ENCODE measurements at places on chromosomes 5 and 9. TPM values are rescaled to one million over a fixed set of nuclear protein-coding genes. Genes with fewer than 3 reads are reported as not detected.

GRCh38 chr9:133135146-133135745 lies 14.2 kb upstream of the RALGDS start:
- peak; percentile 94 for DNase-seq

DNA sequence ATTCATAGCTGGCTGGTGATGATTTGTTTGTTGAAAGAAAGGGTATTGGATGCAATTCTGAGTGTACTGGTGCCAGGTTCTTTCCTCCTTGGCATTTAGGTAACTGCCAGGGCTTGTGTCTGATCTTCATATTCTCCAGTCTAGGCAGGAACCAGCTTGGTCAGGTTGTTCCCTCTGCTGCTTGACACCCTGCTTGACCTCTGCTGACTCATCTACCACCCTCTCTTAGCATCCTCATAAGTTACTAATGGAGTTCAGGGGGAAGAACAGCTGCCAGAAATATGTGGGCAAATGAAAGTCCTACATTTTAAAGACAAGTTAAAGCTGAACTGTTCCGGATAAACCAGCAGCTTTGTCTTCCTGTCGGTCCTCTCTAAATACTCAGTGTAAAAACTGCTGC lies 116.1 kb upstream of the TNC start:
- DNase-seq: no peak

- no peak for DNase-seq
Observed at GRCh38 chr9:107394264-107394663, 95.3 kb downstream of the KLF4 start.

DNA sequence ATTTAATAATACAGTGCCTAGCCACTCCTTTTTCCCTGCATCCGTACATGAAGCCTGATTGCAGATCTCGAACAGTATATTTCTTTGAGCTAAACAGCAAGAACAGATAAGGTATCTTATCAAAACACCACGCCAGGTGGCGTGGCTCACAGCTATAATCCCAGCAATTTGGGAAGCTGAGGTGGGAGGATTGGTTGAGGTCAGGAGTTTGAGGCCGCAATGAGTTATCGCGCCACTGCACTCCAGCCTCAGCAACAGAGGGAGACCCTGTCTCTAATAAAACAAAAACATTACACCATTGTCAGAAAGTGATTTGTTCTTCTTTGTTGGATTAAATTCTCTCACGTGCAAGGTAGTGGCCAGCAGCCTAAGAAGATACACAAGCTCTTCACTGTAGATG lies 291.2 kb upstream of the DMRT1 start:
- DNase-seq: no peak

- no peak for DNase-seq
Observed at GRCh38 chr5:34688015-34688810, 32.1 kb downstream of the RAI14 start.

- DNase-seq: peak; percentile 73
Observed at GRCh38 chr5:38467353-38468040, 88.9 kb downstream of the LIFR start.

DNA sequence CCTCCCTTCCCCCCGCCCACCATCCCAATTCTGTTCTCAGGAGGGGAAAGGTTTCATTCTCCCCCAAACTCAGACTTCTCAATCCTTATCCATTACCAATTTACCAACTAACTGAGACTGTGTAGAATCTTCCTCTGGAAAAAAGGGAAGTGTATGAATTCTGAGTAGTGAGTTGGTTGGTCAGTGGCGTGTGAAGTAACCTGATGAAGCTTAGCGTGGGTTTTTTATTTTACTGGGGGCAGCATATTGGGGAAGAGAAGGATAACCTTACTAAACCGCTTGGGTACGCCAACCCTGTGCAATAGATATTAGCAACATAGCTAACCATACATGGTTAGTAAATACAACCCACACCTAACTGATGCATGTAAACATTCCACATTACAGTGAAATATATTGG lies 1.1 kb upstream of the DNAJC21 start:
- no peak for DNase-seq

- peak; percentile 68 for DNase-seq
Observed at GRCh38 chr9:137353223-137354152, 51.4 kb upstream of the NRARP start.

DNA sequence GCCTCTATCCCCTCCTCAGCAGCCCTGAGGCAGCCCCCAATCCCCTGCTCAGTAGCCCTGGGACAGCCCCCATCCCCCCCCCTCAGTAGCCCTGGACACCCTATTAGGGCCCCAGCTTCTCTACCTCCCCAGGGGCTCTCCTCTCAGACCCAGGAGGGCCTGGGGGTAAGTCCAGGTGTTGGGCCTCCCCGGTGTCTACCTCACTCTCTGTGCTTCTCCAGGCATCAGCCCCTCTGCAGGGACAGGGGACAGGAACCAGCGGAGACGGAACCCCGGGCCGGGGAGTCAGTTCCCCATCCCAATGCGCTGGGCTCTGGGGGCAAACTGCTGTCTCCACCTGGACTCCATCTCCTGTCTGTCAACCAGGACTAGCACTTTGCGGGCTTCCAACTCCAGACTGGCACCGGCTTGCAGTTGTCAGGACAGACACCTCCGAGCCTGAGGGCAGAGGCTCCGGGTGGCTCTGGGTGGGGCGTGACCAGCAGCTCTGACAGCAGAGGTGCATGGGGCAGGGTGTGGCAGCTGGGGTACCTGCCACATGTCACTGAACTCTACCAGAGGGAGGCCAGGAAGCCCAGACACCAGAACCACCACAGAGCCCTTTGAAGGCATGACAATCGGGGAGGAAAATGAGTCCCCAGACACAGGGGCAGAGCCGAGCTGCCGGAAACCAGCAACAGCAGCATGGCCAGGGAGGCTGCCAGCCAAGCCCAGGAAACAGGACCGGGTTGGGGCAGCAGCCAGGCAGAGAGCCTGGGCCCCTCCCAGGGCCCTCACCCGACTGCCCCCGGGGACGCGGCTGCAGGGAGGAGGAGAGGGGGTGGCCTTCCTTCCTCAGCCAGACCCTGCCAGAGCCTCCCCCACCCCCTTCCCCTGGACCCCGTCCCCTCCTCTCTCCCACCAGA lies 17.7 kb upstream of the UBAC1 start:
- DNase-seq: no peak

- DNase-seq: no peak
Observed at GRCh38 chr9:131402073-131402472, 8.2 kb downstream of the PRRC2B start.

GRCh38 chr9:90974016-90974415 lies 172.4 kb downstream of the SYK start:
- no peak for DNase-seq

DNA sequence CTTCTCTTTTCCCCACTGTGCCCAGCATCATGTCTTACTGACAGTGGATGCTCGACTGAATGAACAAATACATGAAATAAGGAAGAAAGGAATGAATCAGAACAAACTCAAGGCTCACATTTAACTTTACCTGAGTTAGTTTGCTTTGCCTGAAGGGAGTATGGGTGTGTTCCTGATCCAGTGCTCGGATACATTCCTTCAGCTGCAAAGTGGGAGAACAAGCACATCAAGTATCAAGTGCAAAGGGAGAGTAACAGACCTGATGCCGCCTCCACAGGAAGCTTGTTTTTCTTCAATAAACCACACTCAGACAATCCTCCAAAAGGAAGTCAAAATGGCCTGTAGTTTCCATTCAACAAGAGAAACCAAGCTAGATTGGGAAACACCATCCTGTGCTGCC lies 66.1 kb downstream of the KIF24 start:
- no peak for DNase-seq

GRCh38 chr9:136631038-136632000 lies 31.4 kb upstream of the EGFL7 start:
- peak; percentile 84 for DNase-seq

DNA sequence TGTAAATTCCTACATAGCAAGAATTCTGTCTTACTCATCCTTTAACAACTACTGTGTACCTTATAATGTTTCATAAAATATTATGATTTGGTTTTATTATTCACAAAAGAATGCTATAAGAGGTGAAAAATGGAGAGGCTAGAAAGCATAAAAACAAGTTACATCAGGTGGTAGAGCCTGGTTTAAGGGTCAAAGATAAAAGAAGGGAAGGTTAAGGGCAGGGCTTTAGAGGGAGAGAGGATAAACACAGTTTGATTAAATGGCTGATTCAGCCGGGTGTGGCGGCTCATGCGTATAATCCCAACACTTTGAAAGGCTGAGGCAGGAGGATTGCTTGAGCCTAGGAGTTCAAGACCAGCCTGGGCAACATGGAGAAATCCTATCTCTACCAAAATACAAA lies 40.4 kb upstream of the HSPB3 start:
- no peak for DNase-seq

GRCh38 chr9:36149197-36149596 lies 12.7 kb downstream of the GLIPR2 start:
- DNase-seq: peak; percentile 48

GRCh38 chr9:75895112-75895511 lies 4.6 kb downstream of the PCSK5 start:
- no peak for DNase-seq

DNA sequence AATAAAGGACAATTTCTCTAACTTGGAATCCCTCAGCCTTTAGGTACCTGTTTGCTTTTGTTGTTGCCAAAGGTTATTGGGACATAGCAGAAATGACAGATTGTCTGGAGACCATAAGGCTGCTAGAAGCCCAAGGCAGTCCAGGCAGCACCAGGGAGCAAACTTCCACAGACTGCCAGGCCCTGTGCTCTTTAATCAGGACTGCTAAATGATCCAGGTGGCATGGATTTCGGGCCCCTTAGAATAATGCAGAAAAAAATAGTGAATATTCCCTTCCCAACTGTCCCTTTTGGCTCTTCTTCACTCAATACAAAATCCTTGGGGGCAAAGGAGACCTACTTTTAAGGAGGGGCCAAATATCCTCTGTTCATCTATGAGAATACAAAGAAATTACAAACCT lies 73.9 kb downstream of the GABRA1 start:
- no peak for DNase-seq

- DNase-seq: no peak
Observed at GRCh38 chr9:109941771-109942170, 161.8 kb downstream of the PALM2AKAP2 start.

DNA sequence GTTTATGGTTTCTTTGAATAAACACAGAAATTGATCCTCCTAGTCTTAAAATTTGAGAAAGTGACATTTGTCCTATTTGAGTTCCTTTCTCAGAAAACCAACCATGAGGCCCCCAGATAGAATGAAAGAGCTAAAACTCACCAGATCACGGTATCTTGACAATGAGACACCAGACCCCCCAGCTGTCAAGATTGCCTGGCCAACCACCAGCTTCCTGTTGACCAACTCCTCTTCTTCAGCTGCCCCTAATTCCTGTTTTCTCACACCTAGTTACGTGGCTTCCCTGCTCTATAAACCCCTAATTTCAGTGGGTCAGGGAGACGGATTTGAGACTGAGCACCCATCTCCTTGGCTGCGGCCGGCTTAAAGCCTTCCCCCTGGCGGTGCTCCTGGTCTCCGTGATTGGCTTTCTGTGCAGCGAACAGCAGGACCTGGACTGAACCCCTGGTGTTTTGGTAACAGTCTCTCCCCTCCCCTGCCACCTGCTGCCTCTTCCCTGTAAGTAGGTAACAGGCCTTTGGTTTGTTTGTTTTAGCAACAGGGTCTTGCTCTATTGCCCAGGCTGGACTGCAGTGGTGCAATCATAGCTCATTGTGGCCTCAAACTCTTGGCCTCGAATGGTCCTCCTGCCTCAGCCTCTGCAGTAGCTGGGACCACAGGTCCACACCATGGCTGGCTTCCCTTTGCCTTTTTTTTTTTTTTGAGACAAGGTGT lies 4.8 kb upstream of the ENTPD2 start:
- no peak for DNase-seq

DNA sequence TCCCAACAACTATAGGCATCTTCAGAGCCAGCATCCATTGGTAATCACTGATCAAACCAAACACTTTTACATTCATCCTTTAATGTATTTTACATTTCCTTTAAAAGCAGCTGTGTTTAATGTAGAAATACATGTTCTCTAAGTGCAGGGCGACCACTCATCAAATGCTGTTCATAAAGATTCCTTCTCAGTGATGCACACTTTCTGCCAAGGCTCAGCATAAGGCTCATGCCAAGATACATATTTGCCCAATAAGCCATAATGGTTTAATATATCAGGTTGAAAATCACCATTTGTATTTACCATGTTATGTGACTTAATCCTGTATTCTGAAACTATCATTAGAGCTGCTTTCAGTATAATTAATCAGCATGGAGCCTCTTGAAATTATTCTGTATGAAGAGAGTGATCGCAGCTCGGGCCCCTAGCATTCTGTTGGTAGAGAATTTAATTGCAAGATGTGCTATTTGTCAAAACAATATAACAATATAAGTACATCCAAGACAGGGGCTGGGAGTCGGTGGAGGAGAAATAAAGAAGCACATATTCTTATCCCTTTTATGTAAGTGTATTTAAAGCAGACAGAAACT lies 267.5 kb downstream of the EBF1 start:
- DNase-seq: no peak

- no peak for DNase-seq
Observed at GRCh38 chr9:84293001-84293798, 47.4 kb downstream of the SLC28A3 start.

DNA sequence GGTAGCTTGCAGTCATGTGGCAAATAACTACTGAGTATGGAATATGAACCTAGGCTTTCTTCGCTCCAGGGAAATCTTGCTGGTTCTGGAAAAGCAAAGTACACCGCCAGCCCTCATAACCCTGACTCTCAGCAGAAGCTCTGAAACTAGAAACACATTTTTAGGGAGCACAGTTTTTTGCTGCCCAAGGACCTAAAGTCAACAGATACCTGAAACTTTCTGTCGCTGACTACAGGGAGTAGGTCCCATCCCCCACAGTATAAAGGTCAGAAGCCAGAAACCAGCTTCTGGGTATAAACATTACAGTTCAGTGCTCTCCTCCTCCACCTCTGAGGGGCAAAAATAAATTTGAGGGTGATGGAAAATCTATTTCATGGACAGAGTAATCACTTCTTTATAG lies 3.0 kb downstream of the ATOX1 start:
- DNase-seq: no peak

- no peak for DNase-seq
Observed at GRCh38 chr5:179287071-179287470, 58.2 kb downstream of the ADAMTS2 start.

C9orf50 gene
- 0.14 TPM for total RNA-seq

ZNG1A gene
- 34.9 TPM for total RNA-seq

IL4 gene
- not detected for total RNA-seq

TRMO gene
- 30.3 TPM for total RNA-seq

FCN2 gene
- total RNA-seq: 25.6 TPM

IFNA4 gene
- not detected for total RNA-seq

BHMT2 gene
- 35.1 TPM for total RNA-seq

ZNF883 gene
- total RNA-seq: 7.0 TPM

TMEM232 gene
- 6.1 TPM for total RNA-seq

CD274 gene
- total RNA-seq: 1.8 TPM

PLAC8L1 gene
- total RNA-seq: 1.2 TPM
